Hepatocyte (in vitro differentiated cells): ENCODE measurements at places on chromosomes 2 and 18. TPM values are rescaled to one million over a fixed set of nuclear protein-coding genes. Genes with fewer than 3 reads are reported as not detected.

DNA sequence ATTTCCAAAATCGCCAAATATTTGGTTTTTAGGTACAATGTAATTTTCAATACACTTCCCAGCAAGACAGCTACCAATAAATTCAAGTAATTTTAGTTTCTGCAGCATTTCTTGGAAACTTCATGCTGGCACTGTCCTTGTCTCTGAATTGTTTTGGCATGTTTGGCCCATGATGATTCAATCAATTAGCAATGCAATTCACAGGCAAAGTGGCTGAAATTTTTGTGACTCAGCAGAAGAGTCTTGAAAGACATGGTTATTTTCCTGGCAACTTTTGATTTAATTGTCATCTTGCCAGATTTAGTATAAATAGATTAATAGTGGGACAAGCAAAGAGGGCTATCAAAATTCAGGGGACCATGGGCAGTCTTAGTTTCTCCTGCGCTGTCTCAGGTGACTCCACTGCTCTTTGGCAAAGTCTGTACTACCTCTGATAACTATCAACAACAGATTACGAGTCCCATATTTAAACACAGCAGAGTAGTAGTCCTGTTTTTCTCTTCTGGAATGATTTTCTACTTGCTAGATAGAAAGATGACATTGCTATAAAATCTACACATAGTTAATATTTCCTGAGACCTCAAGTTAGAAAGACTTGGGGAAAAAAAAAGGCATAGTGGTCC is 88.9 kb upstream of the CYP26B1 start:
- H3K36me3 ChIP-seq: no peaks in the 10 kb centered on the region
- no peak overlapping the region for H3K27ac ChIP-seq
- no peaks in the 10 kb centered on the region for H3K27me3 ChIP-seq
- H3K4me1 ChIP-seq: no peaks in the 10 kb centered on the region
- no peak for DNase-seq

- no peaks in the 10 kb centered on the region for H3K4me1 ChIP-seq
- DNase-seq: no peak
- no peaks in the 10 kb centered on the region for H3K27me3 ChIP-seq
- H3K36me3 ChIP-seq: no peaks in the 10 kb centered on the region
Measured at GRCh38 chr2:104016801-104017200, 837.1 kb upstream of the POU3F3 start.

Gene APOB
- total RNA-seq: 804 and 814 TPM in 2 replicates

Gene C2orf80
- total RNA-seq: not detected in 2 replicates

- H3K4me1 ChIP-seq: no peaks in the 10 kb centered on the region
- H3K4me3 ChIP-seq: no peak overlapping the region
- H3K27me3 ChIP-seq: no peaks in the 10 kb centered on the region
- no peak overlapping the region for H3K27ac ChIP-seq
Measured at GRCh38 chr2:150903461-150903860, 358.2 kb downstream of the RBM43 start.

GRCh38 chr18:31064130-31064529 is 21.6 kb upstream of the DSC3 start:
- no peak for DNase-seq
- H3K4me3 ChIP-seq: no peak overlapping the region
- no peak overlapping the region for H3K27ac ChIP-seq
- H3K36me3 ChIP-seq: no peaks in the 10 kb centered on the region
- no peaks in the 10 kb centered on the region for H3K27me3 ChIP-seq

- H3K4me1 ChIP-seq: no peaks in the 10 kb centered on the region
- H3K36me3 ChIP-seq: no peaks in the 10 kb centered on the region
- H3K27ac ChIP-seq: no peak overlapping the region
- H3K27me3 ChIP-seq: no peaks in the 10 kb centered on the region
Measured at GRCh38 chr2:230827774-230828271, 36.9 kb upstream of the ITM2C start.

- DNase-seq: no peak
- H3K36me3 ChIP-seq: no peaks in the 10 kb centered on the region
- H3K4me3 ChIP-seq: no peak overlapping the region
- no peaks in the 10 kb centered on the region for H3K4me1 ChIP-seq
- H3K27me3 ChIP-seq: no peaks in the 10 kb centered on the region
Measured at GRCh38 chr18:79775441-79776221, 22.1 kb upstream of the KCNG2 start.

DNA sequence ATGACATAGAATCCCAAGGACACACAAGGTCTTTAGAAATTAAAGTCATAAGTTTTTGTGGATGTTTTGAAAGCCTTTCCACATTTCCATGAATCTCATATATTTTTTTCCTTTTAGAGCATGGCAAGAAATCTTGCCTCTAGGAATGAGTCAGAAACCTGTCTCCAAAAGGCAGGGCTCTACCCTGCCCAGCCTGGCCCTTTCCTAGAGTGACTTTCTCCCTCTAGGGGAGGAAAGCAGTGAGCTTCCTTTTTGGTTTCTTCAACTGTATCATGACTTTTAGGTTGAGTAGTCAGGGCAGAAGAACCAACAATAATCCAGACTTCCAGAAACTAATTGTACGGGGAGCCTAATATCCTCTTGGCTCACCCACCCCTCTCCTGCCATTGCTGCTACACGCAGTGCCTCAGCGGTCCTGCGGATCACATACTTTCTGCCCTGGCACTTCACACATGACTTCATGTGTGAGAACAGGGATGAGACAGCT is 300.3 kb downstream of the AGPS start:
- peak; percentile 32 for DNase-seq
- H3K36me3 ChIP-seq: no peaks in the 10 kb centered on the region
- H3K4me1 ChIP-seq: peaks cover 9% of the 10 kb centered on the region

DNA sequence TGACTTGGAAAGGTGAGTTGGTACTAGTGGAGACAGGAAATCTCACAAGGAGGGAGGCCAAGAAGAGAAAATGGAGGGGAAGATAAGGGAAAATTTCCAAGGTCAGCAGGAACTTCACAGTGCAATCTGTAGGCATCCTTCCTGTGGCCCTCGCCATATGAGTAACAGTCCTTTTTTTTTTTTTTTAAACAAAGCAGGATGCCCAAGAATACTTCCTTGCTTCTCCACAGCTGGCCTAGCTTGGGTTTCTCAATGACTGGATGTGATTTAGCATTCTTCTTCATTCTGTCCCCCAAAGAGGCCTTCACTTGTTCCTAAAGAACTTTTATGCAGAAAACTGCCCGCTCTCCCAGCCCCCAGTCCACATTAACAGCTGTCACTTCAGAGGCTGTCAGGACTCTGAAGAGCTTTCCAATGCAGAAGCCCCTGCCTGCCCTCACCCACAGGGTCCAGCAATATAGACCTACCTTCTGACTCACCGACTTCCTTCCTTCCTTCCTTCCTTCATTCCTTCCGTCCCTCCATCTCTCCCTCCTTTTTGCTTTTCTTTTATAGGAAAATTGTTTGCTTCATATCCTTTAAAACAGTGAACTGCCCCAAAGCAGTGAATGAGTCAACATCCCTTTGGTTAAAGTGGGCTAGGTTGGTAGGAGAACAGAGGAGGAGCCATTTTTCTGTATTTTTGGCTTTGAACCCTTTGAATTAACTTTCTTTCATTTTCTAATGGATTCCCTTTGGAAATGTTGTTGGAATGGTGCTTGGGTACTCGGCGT is 172.0 kb downstream of the MGAT5 start:
- DNase-seq: no peak
- peaks cover under 1% of the 10 kb centered on the region for H3K4me1 ChIP-seq

DNA sequence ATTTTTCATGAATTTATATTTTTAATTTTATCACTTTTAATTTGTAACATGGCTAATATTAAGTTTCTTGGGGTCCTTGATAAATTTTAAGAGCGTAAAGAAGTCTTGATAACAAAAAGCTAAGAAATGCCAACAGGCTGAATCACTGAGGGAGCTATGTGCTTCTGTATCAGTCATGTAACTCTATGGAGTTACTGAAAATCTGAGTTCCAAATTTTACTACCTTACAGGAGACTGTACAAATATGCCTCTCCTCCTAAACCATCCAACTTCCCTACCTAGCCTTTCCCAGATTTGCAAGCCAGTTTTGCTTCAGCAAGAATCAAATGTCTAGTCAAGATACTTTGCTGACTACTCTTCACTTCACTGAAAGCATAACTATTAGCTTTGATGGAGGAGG is 35.7 kb downstream of the FEZ2 start:
- H3K36me3 ChIP-seq: no peaks in the 10 kb centered on the region
- DNase-seq: no peak
- peaks cover 11% of the 10 kb centered on the region for H3K4me1 ChIP-seq
- H3K27ac ChIP-seq: no peak overlapping the region
- H3K4me3 ChIP-seq: no peak overlapping the region
- H3K27me3 ChIP-seq: no peaks in the 10 kb centered on the region

Gene MROH2A
- total RNA-seq: not detected in 2 replicates

- no peak for DNase-seq
- H3K27me3 ChIP-seq: no peaks in the 10 kb centered on the region
- H3K4me3 ChIP-seq: no peak overlapping the region
- peaks cover 16% of the 10 kb centered on the region for H3K4me1 ChIP-seq
- peak overlapping the region; percentile 94 for H3K27ac ChIP-seq
Measured at GRCh38 chr2:27738349-27739057, 33.0 kb upstream of the MRPL33 start.

DNA sequence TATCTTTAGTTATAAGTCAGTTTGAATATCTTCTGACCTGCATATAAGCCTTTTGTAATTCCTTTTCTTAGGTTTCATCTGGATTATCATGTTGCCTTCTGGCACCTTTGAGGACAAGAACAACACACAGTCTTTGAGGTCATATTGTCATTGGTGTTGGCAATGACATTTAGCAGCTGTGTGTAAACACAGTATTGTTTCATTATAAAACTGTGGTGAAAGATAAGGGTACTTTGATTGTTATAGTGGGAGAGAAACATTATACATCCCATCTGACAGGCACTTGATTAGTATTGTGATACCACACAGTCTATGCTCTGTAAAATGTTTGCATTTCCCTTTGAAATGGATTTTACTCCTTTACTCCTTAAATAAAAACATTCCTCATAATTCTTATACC is 313.5 kb downstream of the RPRM start:
- H3K36me3 ChIP-seq: no peaks in the 10 kb centered on the region
- DNase-seq: no peak
- H3K27me3 ChIP-seq: no peaks in the 10 kb centered on the region
- no peak overlapping the region for H3K4me3 ChIP-seq
- no peak overlapping the region for H3K27ac ChIP-seq

Gene CCDC93
- total RNA-seq: 23.0 and 37.4 TPM in 2 replicates
